Stimulated activated CD8-positive, alpha-beta memory T cell treated with anti-CD3 and anti-CD28 coated beads, Interleukin-4, amount 100 ng/mL, for 1 hour (primary cell): ENCODE measurements at places on chromosomes 16 and 17.

GRCh38 chr17:38628441-38628840, 22.7 kb upstream of the SRCIN1 start:
- no peak for DNase-seq

DNA sequence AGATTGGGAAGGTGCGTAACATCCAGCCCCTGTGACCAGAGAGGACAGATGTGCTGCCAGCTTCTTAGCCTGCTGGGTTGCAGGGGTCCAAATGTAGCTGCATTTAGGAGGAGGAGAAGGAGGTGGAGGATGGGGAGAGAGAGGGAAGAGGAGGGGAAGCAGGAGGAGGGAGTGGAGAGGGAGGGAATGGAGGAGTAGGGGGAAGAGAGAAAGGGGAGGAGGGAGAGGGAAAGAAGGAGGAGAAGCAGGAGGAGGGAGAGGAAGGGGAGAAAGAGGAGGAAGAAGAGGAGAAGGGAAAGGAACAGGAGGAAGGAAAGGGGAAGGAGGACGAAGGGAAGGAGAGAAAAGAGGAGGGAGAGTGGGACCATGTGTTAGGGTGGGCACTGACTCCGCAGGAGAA, 108.6 kb downstream of the ABCC12 start:
- no peak for DNase-seq

DNA sequence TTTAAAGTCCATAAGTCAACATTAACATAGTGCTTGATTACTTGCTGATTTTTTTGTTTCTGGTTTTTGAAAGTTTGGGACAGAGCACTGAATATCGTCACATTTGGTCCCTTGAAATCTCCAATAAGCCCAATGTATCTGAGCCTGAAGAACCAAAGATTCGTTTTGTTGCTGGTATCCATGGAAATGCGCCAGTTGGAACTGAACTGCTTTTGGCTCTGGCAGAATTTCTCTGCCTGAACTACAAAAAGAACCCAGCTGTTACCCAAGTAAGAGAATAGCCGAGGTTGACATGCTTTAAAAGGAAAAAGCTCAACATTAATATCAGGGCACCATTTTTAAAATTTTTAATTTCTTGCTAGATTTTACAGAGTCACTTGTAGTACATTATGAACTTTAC, 27.7 kb upstream of the GOSR1 start:
- no peak for DNase-seq

DNA sequence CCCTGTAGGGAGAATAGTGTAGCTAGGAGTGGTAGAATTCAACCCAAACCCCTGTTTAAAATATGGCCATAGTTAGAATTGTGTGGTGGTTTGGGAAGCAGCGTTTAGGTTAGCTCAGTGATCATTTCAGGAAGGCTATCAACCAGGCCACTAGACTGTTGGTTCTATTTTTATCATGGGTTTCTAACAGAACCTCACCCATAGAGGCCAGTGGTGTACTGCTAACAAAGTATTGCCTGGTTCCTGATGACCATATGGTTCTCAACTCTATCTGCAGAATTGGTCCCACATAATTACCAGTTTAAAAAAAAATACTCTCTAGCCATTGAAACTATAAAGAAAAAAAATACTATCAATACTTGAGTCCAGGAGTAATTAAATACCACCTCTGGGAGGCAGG, 70.5 kb upstream of the RASL10B start:
- no peak for DNase-seq

- DNase-seq: no peak
Observed at GRCh38 chr16:10502776-10503175, 77.6 kb downstream of the EMP2 start.

- DNase-seq: no peak
Observed at GRCh38 chr16:996681-997080, 15.1 kb downstream of the SOX8 start.

DNA sequence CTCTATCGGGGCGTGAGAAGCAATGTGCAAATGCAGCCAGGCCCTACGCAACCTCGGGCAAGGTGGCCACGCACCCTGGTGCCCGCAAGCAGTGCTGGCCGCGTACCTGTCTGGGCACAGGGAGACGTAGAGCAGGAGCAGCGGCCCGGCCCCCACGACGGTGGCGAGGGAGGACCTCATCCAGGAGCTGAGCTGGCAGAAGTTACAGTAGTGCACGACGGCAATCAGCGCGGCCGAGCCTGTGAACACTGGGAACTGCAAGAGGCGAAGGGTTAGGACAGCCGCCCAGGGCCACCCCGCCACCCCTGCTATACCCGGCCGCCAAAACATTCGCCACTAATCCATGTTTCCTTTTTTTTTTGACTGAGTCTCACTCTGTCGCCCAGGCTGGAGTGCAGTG, 96.9 kb upstream of the CREBBP start:
- DNase-seq: no peak

- no peak for DNase-seq
Observed at GRCh38 chr16:58638148-58639036, 8.8 kb upstream of the CNOT1 start.

- DNase-seq: no peak
Observed at GRCh38 chr16:15482068-15482747, 47.8 kb downstream of the BMERB1 start.

DNA sequence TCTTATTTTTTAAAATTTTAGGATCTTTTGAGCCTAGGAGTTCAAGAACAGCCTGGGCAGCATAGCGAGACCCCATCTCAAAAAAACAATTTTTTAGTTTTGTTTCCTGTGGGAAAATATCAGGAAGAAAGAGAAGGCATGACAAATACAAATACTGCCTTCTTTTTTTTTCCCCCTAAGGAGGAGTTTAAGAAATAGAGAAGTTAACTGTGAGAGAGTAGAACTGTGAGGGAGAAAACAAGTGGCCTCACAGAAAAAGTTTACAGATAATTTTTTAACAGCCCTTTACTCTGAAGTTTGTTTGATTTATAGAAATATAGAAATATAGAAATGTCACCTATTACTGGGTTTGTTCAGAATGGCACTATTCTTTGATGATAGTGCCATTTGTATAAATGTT, 21.1 kb downstream of the TTYH2 start:
- DNase-seq: no peak

GRCh38 chr17:41133880-41134735, 6.2 kb downstream of the KRTAP4-6 start:
- DNase-seq: no peak

GRCh38 chr16:87816507-87817100, 50.8 kb upstream of the KLHDC4 start:
- DNase-seq: no peak

DNA sequence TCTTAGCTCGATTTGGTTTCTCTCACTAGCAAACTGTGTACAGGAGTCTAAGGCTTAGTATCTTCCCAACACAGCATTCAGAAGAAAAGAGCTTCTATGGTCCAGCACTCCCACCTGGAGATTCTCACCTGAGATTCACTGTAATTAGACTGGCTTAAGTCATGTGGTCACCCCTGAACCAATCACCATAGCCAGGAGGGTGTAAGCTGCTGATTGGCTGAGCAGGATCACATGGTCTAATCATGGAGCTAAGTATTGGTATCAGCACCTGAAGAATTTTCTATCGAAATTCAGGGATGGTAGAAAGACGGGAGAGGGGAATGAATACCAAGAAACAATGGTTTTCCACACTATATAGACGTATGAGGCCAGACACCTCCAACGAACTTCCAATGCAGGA, 359.8 kb upstream of the ERCC4 start:
- no peak for DNase-seq
